ENCODE measurements at places on chromosomes 4 and X. TPM values are rescaled to one million over a fixed set of nuclear protein-coding genes. Genes with fewer than 3 reads are reported as not detected.

SRPX gene
- total RNA-seq, result 42.0 TPM

SULT1E1 gene
- 53.0 TPM for total RNA-seq

GRCh38 chrX:134171661-134172587, 65.1 kb upstream of the CCDC160 start:
- DNase-seq, result peak; percentile 5

DNA sequence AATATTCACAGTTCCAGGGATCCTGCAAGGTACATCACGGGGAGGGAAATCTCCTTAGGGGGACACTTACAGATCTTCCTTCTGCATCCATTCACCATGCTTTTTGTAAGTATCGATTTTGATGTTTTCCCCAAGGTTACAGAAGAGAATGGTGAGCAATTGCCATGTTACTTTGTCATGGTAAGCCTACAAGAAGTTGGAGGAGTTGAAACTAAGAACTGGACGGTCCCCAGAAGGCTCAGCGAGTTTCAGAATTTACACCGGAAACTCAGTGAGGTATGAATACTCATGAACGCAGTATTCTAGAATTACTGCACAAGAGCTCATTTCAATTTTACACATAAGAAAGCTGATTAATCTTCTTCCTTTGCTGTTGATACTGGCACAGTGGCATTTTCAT, 53.9 kb downstream of the LRP2BP start:
- no peak for DNase-seq

GRCh38 chr4:54058171-54058570, 6.2 kb downstream of the CHIC2 start:
- DNase-seq, result no peak

GRCh38 chr4:112557676-112558411, 41.9 kb upstream of the NEUROG2 start:
- no peak for DNase-seq

Measured in skin of body (tissue), 3 donors.